ENCODE measurements at places on chromosomes 4 and X. TPM values are rescaled to one million over a fixed set of nuclear protein-coding genes. Genes with fewer than 3 reads are reported as not detected.

The SLC6A14 gene
- 1.0 TPM for total RNA-seq

The ZMAT1 gene
- total RNA-seq = 11.1 TPM

The DDIT4L gene
- total RNA-seq = 2.7 TPM

The C4orf36 gene
- total RNA-seq = not detected

The MAGEA9B gene
- total RNA-seq = not detected

The FRG2 gene
- total RNA-seq = not detected

The POU3F4 gene
- total RNA-seq = not detected

The HPGDS gene
- total RNA-seq = 2.0 TPM

The ADH7 gene
- not detected for total RNA-seq

The CABS1 gene
- not detected for total RNA-seq

The BTK gene
- 5.7 TPM for total RNA-seq

The XG gene
- 0.19 TPM for total RNA-seq

The ATP2B3 gene
- total RNA-seq = not detected

The ASB5 gene
- 21.8 TPM for total RNA-seq

The MAGEB10 gene
- total RNA-seq = not detected

The METAP1 gene
- 87.6 TPM for total RNA-seq

The SHISA3 gene
- 10.5 TPM for total RNA-seq

The RS1 gene
- total RNA-seq = not detected

The CXXC4 gene
- 4.8 TPM for total RNA-seq

The BGN gene
- total RNA-seq = 49.4 TPM

The MTNR1A gene
- total RNA-seq = not detected

The SLC9B1 gene
- total RNA-seq = 1.1 TPM

The ASB12 gene
- total RNA-seq = not detected

The PDCL2 gene
- not detected for total RNA-seq

The NPNT gene
- 150 TPM for total RNA-seq

The KIT gene
- total RNA-seq = 25.4 TPM

The CT45A10 gene
- total RNA-seq = not detected

The CT45A3 gene
- not detected for total RNA-seq

The VCX2 gene
- total RNA-seq = not detected
